Neural progenitor cell (in vitro differentiated cells): ENCODE measurements at places on chromosomes 12 and 14.
A peak's percentile ranks its signal among the peaks of the same experiment; 100 is the strongest.

DNA sequence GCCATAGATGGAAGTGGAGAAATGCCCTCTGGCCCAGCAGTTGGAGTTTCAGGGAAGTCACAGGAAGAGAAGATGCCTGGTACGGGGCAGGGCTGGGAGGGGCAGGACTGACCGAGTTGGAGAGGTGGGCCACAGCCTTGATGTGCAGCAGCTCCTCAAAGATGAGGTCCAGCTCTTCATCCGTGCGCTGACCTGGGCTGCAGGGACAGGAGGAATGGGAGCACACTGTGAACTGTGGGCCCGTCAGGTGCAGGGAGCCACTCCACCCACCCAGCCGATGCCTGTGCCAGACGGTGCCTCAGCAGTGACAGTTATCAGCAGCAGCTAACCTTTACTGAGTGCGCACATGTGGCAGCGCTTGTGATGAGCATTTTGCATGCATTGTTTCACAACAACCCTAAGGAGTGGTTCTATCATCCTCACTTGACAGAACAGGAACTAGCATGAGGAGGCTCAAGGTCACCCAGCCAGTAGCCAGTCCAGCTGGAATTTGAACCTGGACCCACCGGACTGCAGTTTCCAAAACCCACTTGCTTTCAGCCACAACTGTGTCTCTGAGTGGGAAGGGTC, 8.4 kb downstream of the RAPGEF3 start:
- DNase-seq: no peak
- H3K4me1 ChIP-seq: peaks cover 12% of the 10 kb centered on the region
- H3K27ac ChIP-seq: no peak overlapping the region
- H3K27me3 ChIP-seq: no peaks in the 10 kb centered on the region
- no peaks in the 10 kb centered on the region for H3K36me3 ChIP-seq

DNA sequence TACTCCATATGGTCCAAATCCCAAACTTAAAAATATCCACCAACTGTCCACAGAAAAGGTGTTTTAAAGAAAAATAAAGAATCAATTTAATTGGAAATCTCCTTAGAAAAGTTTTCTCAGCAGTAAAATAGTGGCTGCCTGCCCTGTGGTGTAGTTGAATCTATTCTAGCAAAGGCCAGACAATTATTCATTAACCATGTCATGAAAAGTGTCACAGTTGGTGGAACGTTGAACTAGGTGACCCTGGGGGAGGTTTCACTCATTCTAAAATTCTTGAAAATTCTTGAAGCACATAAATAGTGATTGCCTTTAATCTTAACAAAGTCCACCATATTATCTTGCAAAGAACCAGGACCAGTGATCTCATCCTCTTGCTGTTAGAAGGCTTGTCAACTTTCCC, 78.4 kb upstream of the GZMB start:
- DNase-seq: no peak
- H3K4me1 ChIP-seq: no peaks in the 10 kb centered on the region
- no peak overlapping the region for H3K4me3 ChIP-seq
- H3K27ac ChIP-seq: no peak overlapping the region
- no peaks in the 10 kb centered on the region for H3K36me3 ChIP-seq
- no peaks in the 10 kb centered on the region for H3K27me3 ChIP-seq

DNA sequence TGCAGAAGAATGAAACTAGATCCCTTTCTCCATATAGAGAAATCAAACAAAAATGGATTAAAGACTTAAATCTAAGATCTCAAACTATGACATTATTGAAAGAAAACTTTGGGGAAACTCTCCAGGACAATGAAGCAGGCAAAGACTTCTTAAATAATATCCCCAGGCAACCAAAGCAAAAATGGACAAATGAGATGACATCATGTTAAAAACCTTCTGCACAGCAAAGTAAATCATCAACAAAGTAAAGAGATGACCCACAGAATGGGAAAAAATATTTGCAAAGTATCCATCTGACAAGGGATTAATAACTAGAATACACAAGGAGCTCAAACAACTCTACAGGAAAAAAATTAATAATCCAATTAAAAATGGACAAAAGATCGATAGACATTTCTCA, 101.0 kb downstream of the RALGAPA1 start:
- H3K27ac ChIP-seq: no peak overlapping the region
- H3K36me3 ChIP-seq: no peaks in the 10 kb centered on the region
- no peaks in the 10 kb centered on the region for H3K4me1 ChIP-seq

GRCh38 chr14:38718519-38718918, 384.5 kb downstream of the SEC23A start:
- no peak overlapping the region for H3K27ac ChIP-seq
- H3K4me3 ChIP-seq: no peak overlapping the region
- H3K4me1 ChIP-seq: no peaks in the 10 kb centered on the region
- DNase-seq: no peak
- H3K36me3 ChIP-seq: no peaks in the 10 kb centered on the region

- H3K36me3 ChIP-seq: no peaks in the 10 kb centered on the region
- no peaks in the 10 kb centered on the region for H3K27me3 ChIP-seq
- no peak for DNase-seq
- no peaks in the 10 kb centered on the region for H3K4me1 ChIP-seq
- H3K27ac ChIP-seq: no peak overlapping the region
These were observed 767.7 kb downstream of the LRFN5 start for GRCh38 chr14:42374332-42374731.

- H3K36me3 ChIP-seq: no peaks in the 10 kb centered on the region
- H3K4me1 ChIP-seq: no peaks in the 10 kb centered on the region
- H3K4me3 ChIP-seq: no peak overlapping the region
- no peak for DNase-seq
- H3K27me3 ChIP-seq: no peaks in the 10 kb centered on the region
These were observed 52.9 kb downstream of the ABCC9 start for GRCh38 chr12:21888276-21888863.

DNA sequence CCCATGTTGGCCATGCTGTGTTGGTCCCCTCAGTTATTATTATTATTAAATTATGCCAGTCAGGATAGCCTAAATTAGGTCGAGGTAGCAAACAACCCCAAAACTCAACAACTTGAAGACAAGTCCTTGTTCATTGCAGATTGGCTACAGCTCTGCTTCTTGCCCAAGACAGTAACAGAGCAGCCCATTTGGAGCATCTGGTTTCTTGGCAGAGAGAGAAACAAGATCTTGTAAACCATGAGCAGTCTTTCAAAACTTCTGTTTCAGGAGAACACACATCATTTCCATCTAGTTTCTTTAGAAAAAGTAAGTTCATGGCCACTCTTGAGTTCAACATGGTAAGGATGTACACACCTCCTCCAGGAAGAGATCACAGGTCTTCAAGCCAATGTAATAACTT, 52.3 kb downstream of the E2F7 start:
- no peak overlapping the region for H3K4me3 ChIP-seq
- no peaks in the 10 kb centered on the region for H3K36me3 ChIP-seq
- no peaks in the 10 kb centered on the region for H3K4me1 ChIP-seq
- H3K27me3 ChIP-seq: no peaks in the 10 kb centered on the region

- H3K27me3 ChIP-seq: no peaks in the 10 kb centered on the region
- no peak overlapping the region for H3K27ac ChIP-seq
- DNase-seq: no peak
- H3K4me1 ChIP-seq: no peaks in the 10 kb centered on the region
These were observed 3.2 kb downstream of the CATSPERB start for GRCh38 chr14:91728616-91729183.

- H3K27ac ChIP-seq: no peak overlapping the region
- no peak for DNase-seq
- no peak overlapping the region for H3K4me3 ChIP-seq
- no peaks in the 10 kb centered on the region for H3K36me3 ChIP-seq
- no peaks in the 10 kb centered on the region for H3K27me3 ChIP-seq
These were observed 21.8 kb downstream of the CHST11 start for GRCh38 chr12:104478396-104479122.

- H3K27ac ChIP-seq: no peak overlapping the region
- H3K27me3 ChIP-seq: no peaks in the 10 kb centered on the region
- no peaks in the 10 kb centered on the region for H3K4me1 ChIP-seq
These were observed 7.3 kb downstream of the VAMP1 start for GRCh38 chr12:6463216-6463615.

- no peak for DNase-seq
- H3K27ac ChIP-seq: no peak overlapping the region
- no peaks in the 10 kb centered on the region for H3K36me3 ChIP-seq
- no peaks in the 10 kb centered on the region for H3K27me3 ChIP-seq
- no peak overlapping the region for H3K4me3 ChIP-seq
These were observed 16.6 kb upstream of the JDP2 start for GRCh38 chr14:75411214-75411540.

DNA sequence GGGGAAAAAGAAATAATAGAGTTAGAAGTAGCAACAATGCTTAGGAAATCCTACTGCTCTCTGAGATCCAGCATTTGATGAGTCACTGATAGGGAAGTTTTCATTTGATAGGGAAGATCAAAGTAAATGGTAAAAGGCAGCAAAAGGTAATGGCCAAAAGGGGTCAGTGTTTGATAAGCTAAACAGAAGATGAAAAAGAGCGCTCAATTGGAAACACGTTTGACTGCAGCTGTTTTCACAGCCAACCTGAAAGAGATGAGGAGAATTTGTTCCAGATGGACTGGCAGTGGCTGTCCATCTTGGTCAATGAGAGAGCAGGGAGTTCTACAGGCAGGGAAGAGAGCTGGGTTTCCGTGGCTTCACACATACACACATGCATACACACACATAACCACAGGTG, 264.2 kb downstream of the TMEM132C start:
- H3K4me1 ChIP-seq: peaks cover 7% of the 10 kb centered on the region
- no peak overlapping the region for H3K4me3 ChIP-seq
- DNase-seq: peak; percentile 67
- no peak overlapping the region for H3K27ac ChIP-seq

GRCh38 chr14:45134051-45134958, at the start of gene FKBP3:
Gene FKBP3 (minus strand): TSS chr14:45134481. CDS start chr14:45134456, 25 bp downstream.
- H3K36me3 ChIP-seq: peaks cover 6% of the 10 kb centered on the region
- peak within 1 kb of the TSS; percentile 94 for H3K4me3 ChIP-seq
- no peaks in the 10 kb centered on the region for H3K27me3 ChIP-seq
- H3K27ac ChIP-seq: peak within 1 kb of the TSS; percentile 95

DNA sequence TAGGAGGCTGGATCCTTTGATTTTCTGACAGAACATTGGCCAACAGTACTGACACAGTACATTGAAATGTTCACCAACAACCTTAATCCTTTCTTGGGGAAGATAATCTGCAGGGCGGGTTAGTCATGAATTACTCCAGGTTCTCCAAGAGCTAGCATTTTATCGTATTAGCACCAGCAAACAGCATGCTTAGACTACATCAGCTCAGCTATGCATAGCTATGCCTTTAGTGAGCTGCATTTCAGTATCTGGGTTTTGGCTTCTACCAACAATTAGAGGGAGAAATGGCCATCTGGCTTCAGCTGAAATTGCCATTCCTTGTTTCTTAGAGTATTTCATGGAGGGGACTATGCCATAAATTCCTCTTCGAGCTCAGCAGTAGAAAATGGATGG, 33.8 kb downstream of the SAMD4A start:
- H3K27ac ChIP-seq: no peak overlapping the region
- H3K27me3 ChIP-seq: no peaks in the 10 kb centered on the region
- no peaks in the 10 kb centered on the region for H3K4me1 ChIP-seq

- no peak overlapping the region for H3K27ac ChIP-seq
- no peaks in the 10 kb centered on the region for H3K36me3 ChIP-seq
- DNase-seq: no peak
- H3K4me1 ChIP-seq: no peaks in the 10 kb centered on the region
- no peaks in the 10 kb centered on the region for H3K27me3 ChIP-seq
- no peak overlapping the region for H3K4me3 ChIP-seq
These were observed 26.5 kb downstream of the PLEKHH1 start for GRCh38 chr14:67559639-67560038.

DNA sequence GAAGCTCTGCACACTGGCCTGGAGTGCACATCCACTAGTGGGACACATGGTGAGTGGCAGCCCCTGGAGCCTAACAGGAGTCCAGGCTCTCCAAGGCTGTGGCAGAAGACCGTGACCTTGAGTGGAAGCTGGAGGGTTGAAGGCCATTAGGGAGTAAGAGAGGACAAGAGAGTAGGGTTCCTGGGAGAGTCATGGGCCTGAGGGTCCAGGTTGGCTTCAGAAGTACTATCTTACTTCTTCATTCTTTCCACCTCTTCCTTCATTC, 406 bp downstream of the IL23A start:
- peaks cover 20% of the 10 kb centered on the region for H3K4me1 ChIP-seq
- H3K4me3 ChIP-seq: peak overlapping the region; percentile 18
- no peaks in the 10 kb centered on the region for H3K36me3 ChIP-seq
- DNase-seq: no peak
- peak overlapping the region; percentile 73 for H3K27ac ChIP-seq
- H3K27me3 ChIP-seq: no peaks in the 10 kb centered on the region

DNA sequence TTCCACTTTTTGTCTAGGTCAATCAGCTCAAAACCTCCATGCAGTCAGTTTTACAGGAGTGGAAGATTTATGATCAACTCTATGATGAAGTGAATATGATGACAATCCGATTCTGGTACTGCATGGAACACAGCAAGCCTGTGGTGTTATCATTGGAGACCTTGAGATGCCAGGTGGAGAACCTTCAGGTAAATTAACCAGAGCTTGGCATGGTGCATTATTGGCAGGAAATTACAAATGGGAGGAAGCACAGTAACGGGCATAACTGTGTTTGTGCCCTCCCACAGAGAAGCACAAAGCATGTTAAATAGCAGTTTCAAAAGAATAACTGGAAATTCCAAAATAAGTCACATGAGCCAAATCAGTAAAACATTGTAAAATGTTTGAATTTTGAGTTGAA, 135.6 kb downstream of the ESR2 start:
- H3K4me3 ChIP-seq: no peak overlapping the region
- H3K27ac ChIP-seq: no peak overlapping the region
- H3K4me1 ChIP-seq: no peaks in the 10 kb centered on the region
- H3K36me3 ChIP-seq: peaks cover 7% of the 10 kb centered on the region
- H3K27me3 ChIP-seq: no peaks in the 10 kb centered on the region

GRCh38 chr12:103269946-103270345, 225.8 kb downstream of the C12orf42 start:
- H3K4me1 ChIP-seq: no peaks in the 10 kb centered on the region
- no peaks in the 10 kb centered on the region for H3K36me3 ChIP-seq
- H3K27ac ChIP-seq: no peak overlapping the region
- H3K27me3 ChIP-seq: no peaks in the 10 kb centered on the region

- no peaks in the 10 kb centered on the region for H3K36me3 ChIP-seq
- H3K27ac ChIP-seq: no peak overlapping the region
- H3K4me1 ChIP-seq: no peaks in the 10 kb centered on the region
- H3K27me3 ChIP-seq: no peaks in the 10 kb centered on the region
These were observed 20.5 kb upstream of the PPP2R5C start for GRCh38 chr14:101740981-101741380.

- peaks cover 43% of the 10 kb centered on the region for H3K4me1 ChIP-seq
- DNase-seq: peak; percentile 65
- no peak overlapping the region for H3K4me3 ChIP-seq
- no peaks in the 10 kb centered on the region for H3K36me3 ChIP-seq
These were observed 342.5 kb downstream of the RMST start for GRCh38 chr12:97805146-97805545.

DNA sequence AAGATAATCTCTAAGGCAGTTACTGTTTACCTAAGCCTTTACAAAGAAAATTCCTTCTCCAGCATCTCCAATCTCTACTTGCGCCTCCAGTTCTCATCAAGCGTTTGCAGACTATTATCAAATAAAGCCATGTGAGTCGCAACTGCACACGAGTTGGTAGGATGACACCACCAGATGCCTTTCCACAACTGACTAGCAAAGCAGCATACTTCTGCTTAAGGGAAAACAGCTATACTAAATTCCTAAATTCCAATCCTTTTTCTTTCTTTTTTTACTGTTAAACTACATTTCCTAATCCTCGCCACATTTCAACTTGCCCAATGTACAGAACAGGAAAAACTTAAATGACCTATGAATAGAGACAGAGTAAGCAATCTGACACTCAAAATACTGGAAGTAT, 166.7 kb downstream of the ITPR2 start:
- H3K27me3 ChIP-seq: no peaks in the 10 kb centered on the region
- no peak overlapping the region for H3K27ac ChIP-seq
- no peak overlapping the region for H3K4me3 ChIP-seq
- DNase-seq: no peak
